CD4-positive, CD25-positive, alpha-beta regulatory T cell (primary cell): ENCODE measurements at places on chromosomes 13 and 19. TPM values are rescaled to one million over a fixed set of nuclear protein-coding genes. Genes with fewer than 3 reads are reported as not detected.
A peak's percentile ranks its signal among the peaks of the same experiment; 100 is the strongest.

DNA sequence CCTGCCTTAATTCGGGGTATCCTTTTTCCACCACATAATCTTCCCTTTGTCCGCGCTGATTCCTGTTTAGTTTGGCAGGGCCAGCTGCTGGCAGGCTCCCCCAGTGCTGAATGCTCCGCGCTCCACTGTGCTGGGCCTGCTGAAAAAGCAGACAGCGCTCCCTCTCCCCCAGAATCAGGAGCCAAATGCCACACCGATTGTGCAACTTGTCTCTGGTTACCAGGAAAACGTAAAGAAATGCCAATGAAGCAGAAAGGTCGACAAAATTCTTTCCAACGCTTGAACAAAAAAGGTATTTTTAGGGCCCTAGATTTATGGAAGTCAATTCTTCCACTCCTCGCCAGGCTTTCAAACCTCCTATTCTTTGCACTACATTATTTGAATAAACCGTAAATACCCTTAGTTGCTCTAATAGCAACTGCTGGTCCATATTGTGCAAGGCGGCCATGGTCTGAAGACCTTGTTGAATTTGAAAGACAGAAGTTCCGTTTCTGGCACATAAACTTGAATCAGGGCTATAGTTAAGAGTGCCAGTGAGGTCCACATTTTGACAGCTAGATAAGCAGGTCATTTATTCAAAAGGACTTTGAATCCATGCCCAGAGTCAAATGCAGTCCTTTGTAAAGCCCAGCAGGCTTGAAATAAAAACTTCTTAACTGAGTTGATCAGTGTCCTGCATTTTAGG is 206.7 kb upstream of the RFC3 start:
- peaks cover 27% of the 10 kb centered on the region for H3K4me1 ChIP-seq
- peak overlapping the region; percentile 76 for H3K4me3 ChIP-seq
- DNase-seq: no peak
- H3K36me3 ChIP-seq: no peaks in the 10 kb centered on the region
- peak overlapping the region; percentile 76 for H3K27ac ChIP-seq

DNA sequence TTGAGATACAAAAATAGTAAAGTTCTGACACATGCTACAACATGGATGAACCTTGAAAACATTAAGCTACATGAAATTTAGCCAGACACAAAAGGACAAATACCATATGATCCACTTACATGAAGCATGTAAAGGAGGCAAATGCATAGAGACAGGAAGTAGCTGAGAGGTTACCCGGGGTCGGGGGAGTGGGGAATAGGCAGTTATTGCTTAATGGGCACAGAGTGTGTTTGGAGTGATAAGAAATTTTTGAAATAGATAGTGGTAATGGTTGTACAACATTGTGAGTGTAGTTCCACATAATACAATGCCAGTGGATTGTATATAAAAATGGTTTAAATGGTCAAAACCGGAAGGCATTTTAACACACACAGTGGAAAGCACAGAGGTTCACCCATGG is 4.3 kb downstream of the N4BP2L1 start:
- no peak for DNase-seq
- no peaks in the 10 kb centered on the region for H3K27me3 ChIP-seq
- peaks cover 38% of the 10 kb centered on the region for H3K4me1 ChIP-seq
- H3K4me3 ChIP-seq: no peak overlapping the region
- no peak overlapping the region for H3K27ac ChIP-seq

DNA sequence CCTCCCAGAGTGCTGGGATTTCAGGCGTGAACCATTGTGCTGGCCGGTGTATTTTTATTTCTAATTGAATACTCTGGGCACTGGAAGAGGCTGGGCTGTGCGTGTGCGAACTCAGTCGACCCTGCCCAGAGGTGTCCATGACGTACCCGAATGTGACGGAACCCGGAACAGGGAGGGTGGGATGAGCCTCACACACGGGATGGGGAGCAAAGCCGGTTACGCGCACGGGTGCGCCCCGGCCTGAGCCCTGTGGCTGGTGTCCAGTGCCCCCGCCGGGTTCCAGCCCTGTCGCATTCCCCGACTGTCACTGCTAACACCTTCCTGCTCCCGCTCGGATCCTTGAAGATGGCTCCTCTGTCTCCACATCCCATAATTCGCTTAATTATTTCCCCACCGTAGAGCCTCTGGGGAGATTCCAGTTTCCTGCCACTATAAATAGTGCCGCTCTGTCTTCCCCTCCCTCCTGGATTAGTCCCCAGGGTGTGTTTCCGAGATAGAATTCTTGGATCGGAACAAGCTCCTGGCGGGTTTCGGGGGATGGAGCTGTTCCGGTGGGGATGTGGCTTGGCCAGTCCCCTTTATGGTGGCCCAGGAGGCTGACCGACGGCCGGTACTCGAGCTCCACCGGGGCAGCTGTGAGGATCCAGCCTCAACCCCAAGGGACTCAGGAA is 22.0 kb downstream of the SBNO2 start:
- no peaks in the 10 kb centered on the region for H3K4me1 ChIP-seq
- H3K36me3 ChIP-seq: peaks cover 10% of the 10 kb centered on the region
- H3K27ac ChIP-seq: no peak overlapping the region
- DNase-seq: no peak
- no peak overlapping the region for H3K4me3 ChIP-seq

- no peaks in the 10 kb centered on the region for H3K36me3 ChIP-seq
- no peaks in the 10 kb centered on the region for H3K27me3 ChIP-seq
- peak overlapping the region; percentile 78 for H3K27ac ChIP-seq
- H3K4me1 ChIP-seq: peaks cover 56% of the 10 kb centered on the region
- peak overlapping the region; percentile 67 for H3K4me3 ChIP-seq
These were observed 83.4 kb downstream of the GNG7 start for GRCh38 chr19:2619076-2619475.

DNA sequence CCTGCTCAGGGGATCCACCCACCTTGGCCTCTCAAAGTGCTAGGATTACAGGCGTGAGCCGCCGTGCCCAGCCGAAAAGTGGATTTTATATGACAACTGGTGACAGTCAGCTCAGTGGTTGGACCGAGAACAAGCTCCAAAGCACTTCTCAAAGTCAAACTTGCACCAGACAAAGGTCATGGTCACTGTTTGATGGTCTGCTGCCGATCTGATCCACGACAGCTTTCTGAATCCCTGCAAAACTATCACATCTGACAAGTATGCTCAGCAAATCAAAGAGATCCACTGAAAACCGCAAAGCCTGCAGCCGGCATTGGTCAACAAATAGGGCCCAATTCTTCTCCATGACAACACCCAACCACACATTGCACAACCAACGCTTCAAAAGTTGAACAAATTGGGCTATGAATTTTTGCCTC is 21.6 kb upstream of the NAA16 start:
- no peaks in the 10 kb centered on the region for H3K27me3 ChIP-seq
- H3K4me3 ChIP-seq: no peak overlapping the region

GRCh38 chr13:66659701-66660467 is 570.3 kb downstream of the PCDH9 start:
- DNase-seq: no peak
- no peaks in the 10 kb centered on the region for H3K27me3 ChIP-seq
- H3K4me3 ChIP-seq: no peak overlapping the region
- no peaks in the 10 kb centered on the region for H3K36me3 ChIP-seq
- no peaks in the 10 kb centered on the region for H3K4me1 ChIP-seq

DNA sequence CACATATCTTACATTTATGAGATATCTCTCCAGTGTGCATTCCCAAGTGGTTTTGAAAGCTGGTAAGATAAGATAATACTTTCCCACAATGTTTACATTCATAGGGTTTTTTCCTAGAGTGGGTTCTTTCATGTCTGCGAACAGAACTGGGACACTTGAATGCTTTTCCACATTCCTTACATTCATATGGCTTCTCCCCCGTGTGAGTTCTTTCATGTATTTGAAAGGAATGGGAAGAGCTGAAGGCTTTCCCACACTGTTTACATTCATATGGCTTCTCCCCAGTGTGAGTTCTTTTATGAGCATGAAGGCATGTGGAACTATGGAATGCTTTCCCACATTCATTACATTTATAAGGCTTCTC is 19.7 kb downstream of the ZNF433 start:
- H3K4me3 ChIP-seq: no peak overlapping the region
- peaks cover 33% of the 10 kb centered on the region for H3K36me3 ChIP-seq
- H3K27me3 ChIP-seq: no peaks in the 10 kb centered on the region
- no peak for DNase-seq
- no peaks in the 10 kb centered on the region for H3K4me1 ChIP-seq
- no peak overlapping the region for H3K27ac ChIP-seq

DNA sequence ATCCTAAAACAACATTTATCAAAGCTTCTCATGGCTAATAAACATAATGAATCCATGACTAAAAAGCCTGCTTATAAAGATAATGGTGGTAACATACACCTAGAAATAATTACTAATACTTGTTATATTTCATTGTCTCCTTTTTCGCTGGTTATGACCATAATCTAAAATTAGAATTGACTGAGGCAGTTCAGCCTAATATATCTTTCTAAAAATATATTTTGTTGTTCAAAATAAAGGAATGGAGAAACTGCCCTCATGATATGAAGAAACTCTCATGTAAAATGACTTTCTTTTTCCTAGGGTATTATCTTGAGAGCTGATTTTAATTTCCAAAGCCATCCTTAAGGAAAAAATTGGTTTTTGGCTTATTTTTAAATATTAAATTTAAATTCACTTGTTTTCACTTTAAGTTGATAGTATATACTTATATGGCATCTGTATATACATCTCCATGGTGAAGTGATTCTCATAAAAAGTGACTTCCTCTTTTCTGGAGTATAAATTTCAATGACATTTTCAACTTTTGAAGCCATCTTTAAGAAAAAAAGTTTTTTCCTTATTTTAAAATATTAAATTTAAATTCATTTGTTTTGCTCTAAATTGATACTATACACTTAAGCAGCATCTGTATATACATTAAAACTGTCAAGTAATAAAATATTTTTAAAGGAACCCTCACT is 204.6 kb downstream of the VWA8 start:
- H3K4me3 ChIP-seq: no peak overlapping the region
- no peaks in the 10 kb centered on the region for H3K27me3 ChIP-seq
- no peak for DNase-seq
- H3K4me1 ChIP-seq: no peaks in the 10 kb centered on the region

DNA sequence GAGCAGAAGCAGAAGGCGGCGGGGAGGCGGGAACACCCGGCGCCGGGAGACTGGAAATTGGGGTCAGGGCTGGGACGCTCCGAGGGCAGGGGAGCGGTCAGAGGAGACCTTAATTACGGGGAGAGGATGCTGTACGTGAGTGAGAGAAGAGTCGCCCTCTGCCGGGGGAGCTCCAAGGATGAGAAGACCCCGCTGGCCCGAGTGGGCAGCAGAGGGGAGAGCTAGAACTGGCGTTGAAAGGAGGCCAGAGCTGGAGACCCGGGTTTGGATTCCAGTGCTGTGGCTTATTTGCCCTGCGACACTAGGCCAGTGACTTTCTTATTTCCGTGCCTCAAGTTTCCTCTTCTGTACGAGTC is 536 bp downstream of the FAM32A start:
- DNase-seq: peak; percentile 59
- peaks cover 25% of the 10 kb centered on the region for H3K36me3 ChIP-seq
- H3K4me3 ChIP-seq: peak overlapping the region; percentile 88
- peaks cover 33% of the 10 kb centered on the region for H3K4me1 ChIP-seq

DNA sequence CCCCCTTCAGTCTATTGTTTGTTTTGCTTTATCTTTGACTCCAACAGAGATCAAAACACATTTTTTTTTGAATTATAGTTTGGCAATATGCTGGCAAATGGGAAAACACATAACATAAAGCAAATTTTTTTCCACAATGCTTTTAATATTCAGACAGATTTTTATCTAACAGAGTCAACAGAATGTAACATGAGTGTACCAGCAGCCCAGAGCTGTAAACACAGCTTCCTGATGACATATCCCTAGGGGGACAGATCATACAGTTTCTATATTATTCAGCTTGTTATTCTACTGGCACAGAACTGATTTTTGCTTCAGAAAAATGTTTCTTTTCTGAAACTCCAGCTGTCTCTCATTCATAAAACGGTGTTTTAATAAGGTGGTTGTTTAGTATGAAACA is 168.8 kb downstream of the OLFM4 start:
- H3K4me1 ChIP-seq: no peaks in the 10 kb centered on the region
- H3K36me3 ChIP-seq: no peaks in the 10 kb centered on the region
- no peaks in the 10 kb centered on the region for H3K27me3 ChIP-seq
- no peak for DNase-seq
- H3K27ac ChIP-seq: no peak overlapping the region

DNA sequence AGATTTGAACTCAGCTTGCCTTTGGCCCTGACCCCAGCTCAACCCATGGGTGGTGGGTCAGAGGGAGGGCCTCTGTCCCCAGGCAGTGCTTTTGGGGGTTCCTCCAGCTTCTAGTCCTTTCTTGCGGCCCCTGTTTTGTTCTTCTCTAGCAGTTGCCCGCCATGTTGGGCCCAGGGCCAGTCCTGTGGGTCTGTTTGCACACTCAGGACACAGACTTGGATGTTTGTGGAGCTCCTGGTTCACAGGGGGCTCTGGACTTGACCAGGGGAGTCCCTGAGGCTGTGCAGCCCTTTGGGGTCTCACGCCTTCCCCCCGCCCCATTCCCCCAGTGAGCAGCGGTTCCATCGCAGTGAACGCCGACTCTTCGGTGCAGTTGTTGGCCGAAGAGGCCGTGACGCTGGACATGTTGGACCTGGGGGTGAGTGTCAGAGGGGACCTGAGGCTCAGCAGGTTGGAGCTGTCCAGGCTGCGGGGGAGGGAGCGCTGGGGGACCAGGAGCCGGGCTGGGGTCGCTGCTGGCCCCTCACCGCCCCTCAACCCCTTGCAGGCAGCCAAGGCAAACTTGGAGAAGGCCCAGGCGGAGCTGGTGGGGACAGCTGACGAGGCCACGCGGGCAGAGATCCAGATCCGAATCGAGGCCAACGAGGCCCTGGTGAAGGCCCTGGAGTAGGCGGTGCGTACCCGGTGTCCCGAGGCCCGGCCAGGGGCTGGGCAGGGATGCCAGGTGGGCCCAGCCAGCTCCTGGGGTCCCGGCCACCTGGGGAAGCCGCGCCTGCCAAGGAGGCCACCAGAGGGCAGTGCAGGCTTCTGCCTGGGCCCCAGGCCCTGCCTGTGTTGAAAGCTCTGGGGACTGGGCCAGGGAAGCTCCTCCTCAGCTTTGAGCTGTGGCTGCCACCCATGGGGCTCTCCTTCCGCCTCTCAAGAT is 2.5 kb downstream of the ATP5F1D start:
- H3K4me1 ChIP-seq: peaks cover 54% of the 10 kb centered on the region
- H3K4me3 ChIP-seq: no peak overlapping the region
- peak; percentile 87 for DNase-seq
- peak overlapping the region; percentile 57 for H3K27ac ChIP-seq
- no peaks in the 10 kb centered on the region for H3K27me3 ChIP-seq

The ARRDC5 gene
- 6.1 TPM for total RNA-seq

The SERPINE3 gene
- total RNA-seq: not detected

The NUFIP1 gene
- total RNA-seq: 4.8 TPM

The COMP gene
- not detected for total RNA-seq

The CDX2 gene
- total RNA-seq: not detected

The KHSRP gene
- total RNA-seq: 156 TPM

The TYK2 gene
- total RNA-seq: 304 TPM
